ENCODE measurements at places on chromosomes 2 and 18.

- peak; percentile 52 for DNase-seq
Observed at GRCh38 chr2:43222475-43223309, 3.7 kb downstream of the ZFP36L2 start.

DNA sequence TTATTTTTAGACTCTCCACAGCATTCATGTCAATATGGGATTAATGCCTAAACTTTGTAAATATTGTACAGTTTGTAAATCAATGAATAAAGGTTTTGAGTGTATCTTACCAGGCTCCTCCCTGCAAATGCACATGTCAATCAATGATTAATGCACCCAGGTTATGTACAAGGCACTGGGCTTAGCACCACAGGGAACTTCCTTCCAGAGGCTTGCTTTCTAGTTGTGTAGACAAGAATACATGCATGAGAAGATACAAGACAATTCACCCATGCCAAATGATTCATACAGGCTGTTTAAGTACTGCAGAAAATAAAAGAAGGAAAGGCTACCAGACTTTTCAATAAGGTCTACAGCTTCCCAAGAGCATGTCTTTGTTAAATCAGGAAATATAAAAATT lies 114.1 kb downstream of the MMADHC start:
- DNase-seq: no peak

GRCh38 chr18:79392226-79392625 lies 3.5 kb upstream of the NFATC1 start:
- DNase-seq: no peak

- DNase-seq: no peak
Observed at GRCh38 chr2:109028277-109028676, 39.3 kb upstream of the EDAR start.

GRCh38 chr18:2368102-2368501 lies 203.2 kb downstream of the METTL4 start:
- no peak for DNase-seq

- DNase-seq: no peak
Observed at GRCh38 chr2:5851410-5851809, 159.2 kb downstream of the SOX11 start.

- DNase-seq: no peak
Observed at GRCh38 chr2:23146011-23146410, 239.0 kb upstream of the KLHL29 start.

DNA sequence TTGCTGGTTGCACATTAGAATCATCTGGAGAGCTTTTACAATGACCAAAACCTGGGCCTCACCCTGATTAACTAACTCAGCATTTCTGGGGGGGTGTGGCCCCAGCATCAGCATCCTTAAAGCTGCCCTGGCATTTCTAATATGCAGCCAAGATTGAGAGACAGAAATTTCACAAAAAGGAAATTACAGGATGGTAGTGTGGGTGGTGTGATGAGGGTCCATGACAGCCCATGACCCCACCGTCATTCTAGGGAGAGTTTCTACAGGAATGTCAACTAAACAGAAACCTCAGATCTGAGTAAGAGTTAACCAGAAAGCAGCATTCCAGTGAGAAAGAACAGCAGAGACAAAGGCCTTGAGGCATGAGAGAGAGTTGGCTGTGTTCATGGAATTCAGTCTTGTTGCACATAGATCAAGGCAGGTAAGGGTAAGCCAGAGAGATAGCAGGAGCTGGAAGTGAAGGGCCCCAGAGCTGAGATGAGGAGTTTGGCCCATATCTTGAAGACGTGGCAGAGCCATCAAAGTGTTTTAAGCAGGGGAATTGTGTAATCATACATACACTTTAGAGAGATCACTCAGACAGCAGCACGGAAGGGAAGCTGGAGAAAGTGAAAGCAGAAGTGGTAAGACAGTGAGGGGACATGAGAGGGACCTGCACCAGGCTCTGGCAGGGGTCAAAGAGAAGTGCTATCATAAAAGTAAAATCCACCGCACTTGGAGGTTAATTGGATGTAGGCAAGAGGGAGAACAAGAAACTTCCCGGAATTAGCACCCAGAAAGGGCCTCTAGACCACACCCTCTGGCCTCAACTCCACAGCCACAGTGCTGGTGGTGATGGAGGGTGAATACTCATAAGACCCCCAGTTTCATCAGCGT lies 7.8 kb upstream of the TRABD2A start:
- DNase-seq: peak; percentile 23

DNA sequence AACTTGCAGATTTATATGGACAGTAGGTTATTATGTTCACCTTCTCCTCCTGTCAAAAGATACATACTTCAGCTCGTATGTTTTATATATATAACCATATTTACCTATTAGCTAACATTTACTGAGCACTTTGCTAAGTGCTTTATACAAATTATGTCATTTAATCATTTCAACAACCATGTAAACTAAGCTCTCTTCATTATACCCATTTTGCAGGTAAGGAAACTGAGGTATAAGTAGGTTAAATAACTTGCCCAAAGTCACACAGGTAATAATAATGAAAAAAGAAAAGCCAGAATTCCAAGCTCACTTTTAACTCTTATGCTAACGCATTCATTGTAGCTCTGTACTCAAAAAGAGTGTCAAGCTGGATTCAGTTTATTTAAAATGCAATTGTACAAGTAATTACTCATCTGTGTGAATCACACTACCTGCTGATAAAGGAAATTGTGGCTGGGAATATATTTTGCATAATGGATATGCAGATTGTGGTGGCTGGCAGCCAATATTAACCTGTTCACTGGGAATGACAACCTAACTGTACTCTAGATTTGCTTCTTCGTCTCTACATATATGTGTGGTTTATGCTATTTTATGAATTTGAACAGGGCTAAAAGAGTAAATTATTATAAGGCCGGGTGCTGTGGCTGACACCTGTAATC lies 20.6 kb downstream of the SLC16A14 start:
- no peak for DNase-seq

- no peak for DNase-seq
Observed at GRCh38 chr2:229164545-229165249, 106.4 kb downstream of the PID1 start.

GRCh38 chr2:149994057-149994728 lies 406.6 kb upstream of the MMADHC start:
- DNase-seq: no peak

DNA sequence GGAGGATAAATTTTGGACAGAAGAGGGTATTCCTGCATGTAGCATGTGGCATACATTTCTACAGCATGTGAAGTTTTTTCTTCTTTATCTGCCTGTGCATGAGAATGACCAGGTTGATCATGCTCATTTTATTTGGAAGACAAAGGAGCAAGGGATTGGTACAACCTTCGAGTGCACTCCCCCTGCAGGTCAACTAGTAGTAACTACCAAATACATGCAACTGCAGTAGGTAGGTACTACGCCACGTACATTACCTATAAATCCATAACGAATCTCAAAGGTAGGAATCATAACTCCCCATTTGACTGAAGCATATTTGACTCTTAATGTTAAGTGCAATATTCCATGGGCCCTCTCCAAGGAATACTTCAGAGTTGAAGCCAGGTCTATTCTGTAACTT lies 763.9 kb downstream of the TSN start:
- DNase-seq: peak; percentile 14

- no peak for DNase-seq
Observed at GRCh38 chr18:5998166-5998881, 103.0 kb upstream of the TMEM200C start.

DNA sequence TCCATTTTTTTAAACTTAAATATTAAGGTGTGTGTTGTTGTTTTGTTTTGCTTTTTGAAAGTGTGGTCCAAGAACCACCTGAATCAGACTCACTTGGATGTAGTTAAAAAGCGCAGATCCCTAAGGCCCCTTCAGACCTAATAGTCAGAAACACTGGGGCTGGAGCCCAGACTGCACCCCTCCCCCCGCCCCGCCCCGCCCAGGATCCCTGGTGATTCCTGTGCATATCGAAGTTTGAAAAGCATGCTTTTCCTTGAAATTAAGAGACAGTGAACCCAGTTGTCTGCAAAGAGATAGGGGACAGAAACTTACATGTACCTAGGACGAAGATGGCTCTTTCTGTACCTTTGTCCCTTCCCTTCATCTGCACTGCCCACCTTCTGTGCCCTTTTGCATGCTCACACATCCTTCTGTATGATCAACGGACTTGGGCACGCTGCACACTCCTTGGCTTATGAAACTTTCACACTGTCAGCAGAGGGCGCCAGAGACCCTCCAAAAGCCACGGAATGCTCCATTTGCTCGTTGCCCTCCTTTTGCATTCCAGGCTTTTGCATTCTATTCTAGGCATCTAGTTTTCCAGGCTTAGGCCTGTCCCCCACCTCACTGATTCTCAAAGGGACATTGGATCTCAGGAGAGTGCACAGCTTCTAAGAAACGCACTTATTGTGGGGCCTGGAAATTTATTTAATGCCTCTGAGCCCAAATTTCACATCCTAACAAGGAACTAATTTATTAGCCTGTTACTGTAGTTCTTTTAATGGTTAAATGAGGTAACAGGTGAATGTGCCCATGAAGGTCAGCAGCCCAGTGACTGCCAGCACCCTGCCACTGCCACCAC lies 32.8 kb upstream of the SLC14A1 start:
- peak; percentile 95 for DNase-seq

GRCh38 chr2:238422285-238422684 lies 4.4 kb upstream of the ASB1 start:
- DNase-seq: peak; percentile 91

- DNase-seq: no peak
Observed at GRCh38 chr2:84639751-84640150, 123.5 kb downstream of the DNAH6 start.

GRCh38 chr18:49798001-49798400 lies 15.3 kb downstream of the ACAA2 start:
- no peak for DNase-seq

DNA sequence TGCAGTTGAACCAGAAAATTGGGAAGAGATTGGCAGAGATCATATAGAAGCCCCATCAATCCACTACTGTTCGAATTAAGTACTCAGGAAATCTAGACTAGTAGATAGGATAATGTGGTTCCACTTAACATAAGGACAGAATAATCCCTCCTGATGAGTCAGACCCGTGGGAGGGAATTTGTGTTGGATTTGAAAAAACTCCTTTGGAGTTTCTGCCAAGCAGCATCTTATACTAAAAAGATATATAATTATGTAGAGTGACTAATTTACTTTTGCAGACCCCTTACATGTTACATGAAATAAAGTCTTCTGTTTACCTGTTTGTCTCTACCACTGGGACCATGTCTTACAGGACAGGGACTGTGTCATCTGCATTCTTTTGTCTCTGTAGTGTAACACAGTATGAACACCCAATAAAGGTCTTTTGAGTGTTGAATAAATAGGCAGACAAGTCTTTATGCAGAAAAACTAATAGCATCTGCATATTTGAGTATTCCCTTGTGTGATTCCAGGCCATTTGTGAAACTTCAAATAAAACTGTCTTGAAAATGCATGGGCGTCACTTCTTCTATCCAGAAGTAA lies 122.6 kb upstream of the DNAJC10 start:
- DNase-seq: no peak

- DNase-seq: no peak
Observed at GRCh38 chr2:187875261-187876141, 321.3 kb upstream of the TFPI start.

DNA sequence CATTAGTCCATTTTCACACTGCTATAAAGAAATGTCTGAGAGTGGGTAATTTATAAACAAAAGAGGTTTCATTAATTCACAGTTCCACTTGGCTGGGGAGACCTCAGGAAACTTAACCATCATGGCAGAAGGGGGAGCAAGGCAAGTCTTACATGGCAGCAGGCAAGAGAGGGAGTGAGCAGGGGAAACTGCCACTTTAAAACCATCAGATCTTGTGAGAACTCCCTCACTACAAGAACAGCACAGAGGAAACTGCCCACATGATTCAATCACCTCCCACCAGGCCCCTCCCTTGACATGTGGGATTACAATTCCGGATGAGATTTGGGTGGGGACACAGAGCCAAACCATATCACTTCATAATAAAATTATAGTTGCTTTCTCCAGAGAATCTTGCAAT lies 365.5 kb upstream of the ID2 start:
- DNase-seq: no peak

- DNase-seq: no peak
Observed at GRCh38 chr2:132671151-132671835, 1.3 kb upstream of the LYPD1 start.

GRCh38 chr2:179682756-179683155 lies 178.7 kb downstream of the ZNF385B start:
- DNase-seq: no peak

GRCh38 chr2:215896921-215897320 lies 116.4 kb downstream of the MREG start:
- no peak for DNase-seq

DNA sequence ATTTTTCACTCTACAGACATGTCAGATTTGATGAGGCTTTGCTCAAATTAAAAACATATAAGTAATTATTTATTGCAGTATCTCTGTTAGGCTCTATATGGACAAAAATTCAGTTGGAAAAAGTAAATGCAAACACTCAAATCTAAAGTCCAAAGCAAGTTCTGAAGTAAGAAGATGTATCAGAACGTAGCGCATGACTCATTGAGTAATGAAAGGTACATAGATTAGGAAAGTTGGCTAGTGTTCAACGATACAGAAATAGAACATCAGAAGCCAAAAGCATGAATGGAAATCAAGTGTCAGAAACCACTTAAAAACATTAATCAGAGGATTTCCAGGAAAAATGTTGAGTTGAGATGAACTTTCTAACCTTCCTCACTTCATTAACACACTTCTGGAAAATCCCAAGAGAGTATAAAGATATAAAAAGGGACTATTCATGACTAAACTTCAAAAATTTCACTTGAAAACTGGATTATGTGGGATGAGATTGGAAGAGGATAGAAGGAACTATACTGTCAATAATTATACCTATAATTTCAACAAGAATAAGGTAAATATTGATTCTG lies 494.1 kb downstream of the LRRTM4 start:
- no peak for DNase-seq

GRCh38 chr2:15729709-15730544 lies 138.3 kb downstream of the DDX1 start:
- no peak for DNase-seq

DNA sequence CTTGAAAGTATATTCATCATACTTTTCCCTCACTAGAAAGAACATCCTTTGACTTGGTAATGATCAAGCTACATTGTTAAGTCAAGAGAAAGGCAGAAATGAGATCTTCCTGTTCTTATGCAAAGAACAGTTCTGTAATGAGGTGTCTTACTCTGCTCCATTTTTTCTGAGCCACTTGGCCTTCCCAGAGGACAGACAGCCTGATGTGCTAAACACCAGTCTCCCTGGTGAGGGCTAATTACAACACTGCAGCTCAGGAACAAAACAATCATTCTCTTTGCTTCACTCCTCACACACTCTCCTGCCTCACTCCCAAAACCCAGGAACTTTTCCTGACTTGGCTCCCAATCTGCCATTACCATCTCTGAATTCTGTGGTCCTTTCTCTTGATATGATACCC lies 25.6 kb downstream of the TACR1 start:
- no peak for DNase-seq
